ENCODE measurements at places on chromosomes 2 and 18.

DNA sequence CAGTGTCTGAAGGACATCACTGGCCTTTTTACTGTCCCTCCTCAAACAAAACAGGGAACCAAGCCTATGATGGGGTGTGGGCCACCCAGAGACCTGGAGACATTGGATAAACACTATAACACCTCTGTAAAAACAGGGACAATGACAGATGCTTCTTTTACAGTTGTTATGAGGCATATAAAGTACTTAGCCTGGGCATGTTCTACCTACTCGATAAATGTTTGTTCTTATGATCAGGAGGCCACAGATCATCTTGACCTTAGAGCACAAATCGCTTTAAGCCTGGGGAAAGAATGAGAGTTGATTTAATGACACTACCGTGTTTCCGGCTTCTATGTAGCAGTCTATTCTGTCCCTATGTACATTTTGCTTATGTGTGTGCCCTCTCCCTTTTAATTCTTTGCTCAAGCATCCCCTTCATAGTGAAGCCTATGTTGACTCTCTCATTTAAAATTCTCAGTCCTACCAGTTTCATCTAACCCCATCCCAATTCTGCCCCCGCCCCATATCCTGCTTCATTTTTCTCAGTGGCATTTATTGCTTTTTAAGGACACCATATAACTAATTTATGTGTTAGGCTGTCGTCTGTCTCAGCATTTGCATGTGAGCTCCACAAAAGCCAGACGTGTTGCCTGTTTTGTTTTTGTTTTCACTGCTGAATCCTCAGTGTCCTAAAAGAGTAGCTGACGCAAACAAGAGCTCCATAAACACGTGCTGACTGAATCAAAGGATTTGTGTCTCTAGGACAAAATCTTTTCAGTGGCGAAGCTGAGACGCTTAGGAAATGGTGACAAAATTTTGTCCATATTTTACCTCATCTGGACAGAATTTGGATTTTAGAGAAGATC is 182.3 kb upstream of the ST6GAL2 start:
- no peak for DNase-seq

GRCh38 chr2:45612285-45612684 is 1.2 kb upstream of the SRBD1 start:
- no peak for DNase-seq

GRCh38 chr2:177897278-177897677 is 175.3 kb downstream of the PDE11A start:
- DNase-seq: no peak

DNA sequence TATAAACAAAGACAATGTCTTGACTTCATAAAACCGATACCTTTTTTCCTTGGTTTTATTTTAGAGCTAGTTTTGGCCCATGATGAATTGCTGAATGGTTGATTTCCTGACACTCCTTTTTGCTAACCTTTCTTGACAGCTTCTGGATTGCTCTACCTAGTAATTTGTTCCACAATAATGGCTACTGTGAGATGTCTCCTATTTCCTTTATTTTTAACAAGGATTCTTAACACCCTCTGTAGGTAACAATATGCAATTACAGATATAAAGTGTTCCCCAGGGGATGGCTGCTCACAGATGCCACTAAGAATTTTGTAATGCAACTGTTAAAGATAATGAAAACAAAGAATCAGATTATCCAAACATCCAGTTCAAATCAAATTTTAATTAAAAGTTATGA is 100.8 kb upstream of the ATP5MC3 start:
- DNase-seq: peak; percentile 52

GRCh38 chr2:69203166-69203985 is 183.7 kb downstream of the GFPT1 start:
- DNase-seq: no peak

DNA sequence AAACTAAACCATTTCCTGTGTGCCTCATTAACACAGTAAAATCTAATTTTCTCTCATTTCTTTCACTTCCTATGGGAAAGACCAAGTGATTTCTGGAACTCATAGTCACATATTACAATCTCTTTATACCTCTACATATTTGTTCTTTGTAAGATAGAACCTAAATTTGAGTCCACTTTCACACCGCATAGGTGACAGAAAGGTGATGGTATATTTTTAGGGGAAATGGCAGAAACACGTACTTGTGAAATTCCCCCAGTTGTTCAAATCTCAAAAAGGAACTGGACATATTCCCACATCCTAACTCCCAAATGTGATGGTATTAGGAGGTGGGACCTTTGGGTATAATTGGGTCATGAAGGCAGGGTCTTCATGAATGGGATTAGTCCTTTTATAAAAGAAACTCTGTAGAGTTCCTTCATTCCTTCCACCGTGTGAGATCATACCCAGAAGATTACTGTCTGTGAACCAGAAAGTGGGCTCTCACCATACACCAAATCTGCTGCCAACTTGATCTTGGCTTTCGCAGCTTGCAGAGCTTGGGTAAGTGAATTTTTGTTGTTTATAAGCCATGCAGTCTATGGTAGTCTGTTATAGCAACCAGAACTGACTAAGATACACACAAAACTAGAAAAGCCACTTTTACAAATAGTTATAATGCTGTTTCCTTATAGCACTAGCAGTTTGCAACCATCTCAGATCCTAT is 542.1 kb downstream of the DSC3 start:
- DNase-seq: no peak

DNA sequence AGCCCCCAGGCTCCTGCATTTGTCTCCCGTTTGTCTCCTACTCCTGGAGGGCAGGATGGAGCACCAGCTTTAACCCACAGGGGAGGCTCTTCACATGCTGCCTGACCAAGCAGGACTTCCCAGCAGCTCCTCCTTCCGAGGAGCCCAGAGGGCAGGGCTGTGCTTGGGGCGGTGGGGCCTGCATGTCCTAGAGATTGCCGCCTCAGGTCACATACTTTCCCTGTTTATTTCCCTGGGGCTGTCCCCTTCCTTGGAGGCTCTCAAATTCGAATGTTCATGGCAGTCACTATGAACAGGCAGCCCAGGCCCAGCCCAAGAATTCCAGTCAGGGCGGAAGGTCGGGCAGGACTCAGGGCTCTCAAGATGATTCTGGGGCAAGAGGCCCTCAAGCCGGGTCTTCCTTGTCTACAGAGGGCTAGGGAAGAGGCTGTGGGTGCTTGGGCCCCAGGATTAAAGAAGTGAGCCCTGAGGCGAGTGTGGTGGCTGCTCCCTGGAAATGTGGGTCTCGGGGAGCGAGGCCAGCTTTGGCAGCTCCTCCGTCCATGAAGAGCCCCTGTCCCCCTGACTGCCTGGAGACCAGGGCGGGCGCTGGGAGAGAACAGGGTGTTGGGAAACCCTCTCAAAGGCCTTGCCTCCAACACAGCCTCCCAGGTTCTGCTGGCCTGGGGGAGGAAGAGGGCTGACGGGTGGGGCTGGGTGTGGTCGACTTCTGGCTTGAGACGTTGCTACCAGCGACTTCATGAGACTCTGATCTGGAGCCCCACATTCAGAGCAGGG is 48.9 kb upstream of the HPCAL1 start:
- DNase-seq: no peak

DNA sequence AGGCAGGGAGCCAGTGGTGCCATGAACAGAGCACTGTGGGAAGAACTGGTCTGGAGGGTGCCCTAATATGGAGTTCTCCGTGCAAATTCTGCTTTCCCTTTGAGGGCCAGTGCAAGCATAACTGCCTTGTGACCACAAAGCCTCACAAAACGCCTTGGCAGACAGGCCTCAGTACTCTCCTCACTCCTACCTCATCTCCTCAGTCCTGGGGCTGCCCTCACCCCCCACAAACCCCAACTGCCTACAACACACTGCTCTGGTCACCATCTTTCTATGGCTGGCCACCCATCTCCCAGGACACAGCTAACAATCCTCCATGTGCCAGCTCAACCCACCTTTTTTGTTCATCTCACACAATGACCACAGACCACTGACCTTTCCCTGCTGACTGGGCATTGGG is 8.9 kb downstream of the COX5B start:
- no peak for DNase-seq

DNA sequence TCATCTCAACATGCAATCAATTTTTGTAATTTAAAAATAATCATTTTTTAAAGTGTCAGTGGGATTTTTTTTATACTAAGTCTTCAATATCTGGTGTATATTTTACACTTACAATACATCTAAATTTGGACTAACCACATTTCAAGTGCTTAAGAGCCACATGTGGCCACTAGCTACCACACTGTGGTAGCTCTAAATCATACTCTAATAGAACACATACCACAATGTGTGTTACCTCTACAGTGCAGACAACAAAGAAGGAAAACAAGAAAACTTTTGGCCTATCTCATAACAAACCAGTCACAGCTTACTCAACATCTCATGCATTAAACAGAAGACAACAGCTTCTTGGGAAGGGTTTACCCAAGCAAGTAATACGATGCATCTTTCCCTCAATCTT is 24.5 kb downstream of the PIAS2 start:
- DNase-seq: no peak

GRCh38 chr2:233919938-233920337 is 2.8 kb downstream of the TRPM8 start:
- peak; percentile 29 for DNase-seq

DNA sequence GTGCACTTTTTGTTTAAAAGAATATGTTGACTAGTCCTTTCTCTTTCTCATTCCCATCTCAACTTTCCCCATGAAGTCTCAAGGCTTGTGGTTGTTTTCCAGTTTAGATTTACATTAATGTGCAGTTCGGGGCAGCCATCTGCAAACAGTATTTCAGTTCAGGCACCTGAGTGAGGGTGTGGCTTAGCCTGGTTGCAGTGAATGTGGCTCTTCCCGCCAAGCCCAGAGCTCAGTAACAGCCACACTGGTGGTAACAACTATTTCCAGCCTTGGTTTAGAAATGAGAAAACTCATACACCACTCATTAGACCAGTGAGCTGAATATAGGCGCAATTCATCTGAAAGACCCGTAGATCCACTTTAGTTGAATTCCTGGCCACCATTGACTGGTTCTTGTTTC is 394.3 kb downstream of the CMPK2 start:
- DNase-seq: no peak

DNA sequence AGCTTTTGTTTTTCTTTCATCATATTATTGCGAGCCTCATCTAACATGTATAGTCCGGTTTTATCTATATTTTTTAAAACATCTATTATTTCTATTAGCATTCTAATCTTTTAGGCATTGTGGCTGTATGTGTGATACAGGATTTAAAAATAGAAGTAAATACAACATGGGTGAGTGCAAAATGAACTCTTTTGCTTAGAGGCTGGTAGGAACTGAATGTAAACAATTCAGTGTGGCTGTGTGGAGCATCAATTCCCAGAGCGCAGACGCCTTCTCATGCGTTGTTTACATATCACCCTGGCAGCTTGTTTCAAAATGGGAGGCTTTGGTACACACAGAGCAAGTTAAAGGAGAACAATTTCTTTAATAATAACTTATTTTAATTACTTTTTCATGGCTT is 836 bp downstream of the DTNA start:
- DNase-seq: no peak

DNA sequence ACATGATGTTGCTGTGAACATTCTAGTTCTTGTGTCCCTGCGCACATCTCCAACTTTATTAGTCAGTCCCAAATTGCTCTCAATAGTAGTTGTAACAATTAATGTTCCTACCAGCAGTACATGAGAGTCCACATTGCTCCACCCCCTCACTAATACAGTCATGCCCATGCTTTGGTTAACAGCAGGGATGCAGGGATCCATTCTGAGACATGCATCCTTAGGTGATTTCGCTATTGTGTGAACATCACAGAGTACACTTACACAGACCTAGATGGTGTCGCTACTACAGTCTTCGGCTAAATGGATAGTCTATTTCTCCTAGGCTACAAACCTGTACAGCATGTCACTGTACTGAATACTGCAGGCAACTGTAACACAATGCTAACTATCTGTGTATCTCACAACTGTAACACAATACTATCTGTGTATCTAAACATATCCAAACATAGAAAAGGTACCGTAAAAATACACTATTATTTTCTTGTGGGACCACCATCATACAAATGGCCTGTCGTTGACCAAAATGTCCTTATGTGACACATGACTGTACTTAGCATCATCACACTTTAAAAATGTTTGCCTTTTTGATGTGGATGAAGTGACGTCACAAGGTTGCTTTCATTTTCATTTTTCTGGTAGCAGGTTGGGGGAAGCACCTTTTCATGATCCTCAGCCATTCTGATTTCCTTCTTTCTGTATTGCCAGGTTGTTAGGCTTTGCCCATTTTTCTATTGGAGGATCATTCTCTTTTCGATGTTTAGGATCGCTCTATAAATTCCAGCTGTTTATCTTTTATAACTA is 82.9 kb upstream of the RNF152 start:
- DNase-seq: no peak

GRCh38 chr2:55876429-55877086 is 47.0 kb downstream of the EFEMP1 start:
- no peak for DNase-seq

- no peak for DNase-seq
These were observed 57.0 kb downstream of the ZNF407 start for GRCh38 chr18:74654638-74655037.
